Hair follicular keratinocyte (primary cell): ENCODE measurements at places on chromosomes 11 and 22. TPM values are rescaled to one million over a fixed set of nuclear protein-coding genes. Genes with fewer than 3 reads are reported as not detected.

The PRR33 gene
- total RNA-seq, result not detected in 2 replicates

The CASP5 gene
- not detected in 2 replicates for total RNA-seq

The GAL3ST1 gene
- total RNA-seq, result not detected in 2 replicates

The HBE1 gene
- total RNA-seq, result not detected in 2 replicates

The BATF2 gene
- total RNA-seq, result 0.19 and 0.31 TPM in 2 replicates

The SHISA8 gene
- not detected in 2 replicates for total RNA-seq

The LARGE2 gene
- total RNA-seq, result 68.5 and 75.3 TPM in 2 replicates

The PARVG gene
- total RNA-seq, result not detected in 2 replicates

The TMX2 gene
- total RNA-seq, result 51.1 and 68.6 TPM in 2 replicates

The CARNS1 gene
- 0.30 TPM in 1 of 2 replicates, not detected in the other for total RNA-seq

The ANO9 gene
- 9.5 and 19.5 TPM in 2 replicates for total RNA-seq

The ATF4 gene
- total RNA-seq, result 524 and 717 TPM in 2 replicates

The CADM1 gene
- 11.8 and 25.5 TPM in 2 replicates for total RNA-seq
